ENCODE measurements at places on chromosomes 5 and 9. TPM values are rescaled to one million over a fixed set of nuclear protein-coding genes. Genes with fewer than 3 reads are reported as not detected.

DNA sequence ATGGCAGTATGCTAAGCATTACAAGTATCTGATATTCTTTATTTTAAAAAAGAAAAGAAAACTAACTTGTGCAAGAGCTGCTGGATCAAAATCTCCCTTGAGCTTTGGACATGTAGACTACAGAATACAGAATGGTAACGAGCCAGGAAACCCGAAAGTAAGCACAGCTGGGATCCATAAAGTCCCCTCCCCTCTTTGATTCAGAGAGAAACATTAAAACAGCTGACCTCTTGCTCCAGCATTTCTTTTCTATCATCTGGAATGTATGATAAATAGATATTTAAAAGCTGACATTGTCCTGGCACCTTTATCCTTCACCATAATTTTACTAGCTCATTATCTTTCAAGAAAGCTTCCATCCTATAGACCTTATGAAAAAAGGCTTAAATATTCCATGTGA is 28.2 kb upstream of the LPAR1 start:
- H3K4me1 ChIP-seq, result no peaks in the 10 kb centered on the region
- no peak overlapping the region for H3K27ac ChIP-seq
- no peak for DNase-seq
- no peaks in the 10 kb centered on the region for H3K36me3 ChIP-seq
- no peak overlapping the region for H3K4me3 ChIP-seq

GRCh38 chr5:151781201-151781600 is 9.4 kb downstream of the G3BP1 start:
- DNase-seq, result no peak
- H3K4me3 ChIP-seq, result no peak overlapping the region
- no peak overlapping the region for H3K27ac ChIP-seq
- H3K4me1 ChIP-seq, result peaks cover 45% of the 10 kb centered on the region
- H3K27me3 ChIP-seq, result no peaks in the 10 kb centered on the region

GRCh38 chr5:94702729-94703128 is 84.3 kb downstream of the SLF1 start:
- peaks cover 44% of the 10 kb centered on the region for H3K4me1 ChIP-seq
- H3K36me3 ChIP-seq, result peaks cover 13% of the 10 kb centered on the region
- no peak overlapping the region for H3K27ac ChIP-seq
- no peak for DNase-seq
- H3K27me3 ChIP-seq, result no peaks in the 10 kb centered on the region

- H3K36me3 ChIP-seq, result no peaks in the 10 kb centered on the region
- DNase-seq, result no peak
- no peaks in the 10 kb centered on the region for H3K4me1 ChIP-seq
- peaks cover 52% of the 10 kb centered on the region for H3K27me3 ChIP-seq
- no peak overlapping the region for H3K4me3 ChIP-seq
Observed at GRCh38 chr5:78765116-78765515, 116.5 kb upstream of the LHFPL2 start.

DNA sequence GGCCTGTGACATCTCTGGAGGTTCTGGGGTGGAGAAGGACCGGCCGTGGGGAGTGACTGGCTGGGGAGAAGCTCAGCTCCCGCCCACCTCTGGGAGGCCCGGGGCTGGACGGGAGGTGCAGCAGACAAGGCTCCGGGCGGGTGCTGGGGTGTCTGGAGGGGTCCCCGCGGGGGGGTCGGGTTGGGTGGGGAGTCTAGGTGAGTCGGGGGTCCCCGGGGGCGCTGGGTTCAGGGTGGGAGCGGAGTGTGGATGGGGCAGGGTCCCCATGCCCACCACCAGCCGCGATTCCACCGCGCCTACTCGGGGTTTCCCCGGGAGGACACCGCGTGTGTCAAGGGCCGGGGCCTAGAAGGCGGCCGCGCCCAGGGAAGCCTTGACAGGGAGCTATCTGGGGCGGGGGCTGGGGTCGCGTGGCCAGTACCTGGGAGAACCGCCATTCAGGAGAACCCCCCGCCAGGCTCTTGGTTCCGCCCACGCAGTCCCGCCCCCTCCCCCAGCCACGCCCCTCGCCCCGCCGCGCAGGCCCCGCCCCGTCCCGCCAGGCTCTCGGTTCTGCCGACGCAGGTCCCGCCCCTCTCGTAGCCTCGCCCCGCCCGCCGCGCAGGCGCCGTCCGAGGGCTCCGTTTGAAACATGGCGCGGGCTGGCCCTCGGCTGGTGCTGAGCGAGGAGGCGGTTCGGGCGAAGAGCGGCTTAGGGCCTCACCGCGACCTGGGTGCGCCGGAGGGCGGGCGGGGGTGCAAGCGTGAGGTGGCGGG is at the start of gene CEP72:
TSS of gene CEP72 (plus strand) at position 610 of the 756 bp plus-strand sequence. CDS start at position 632, 22 bp downstream.
- peak within 1 kb of the TSS; percentile 83 for H3K4me3 ChIP-seq
- peaks cover 6% of the 10 kb centered on the region for H3K27me3 ChIP-seq
- DNase-seq, result peak; percentile 93
- peak within 1 kb of the TSS; percentile 91 for H3K27ac ChIP-seq

DNA sequence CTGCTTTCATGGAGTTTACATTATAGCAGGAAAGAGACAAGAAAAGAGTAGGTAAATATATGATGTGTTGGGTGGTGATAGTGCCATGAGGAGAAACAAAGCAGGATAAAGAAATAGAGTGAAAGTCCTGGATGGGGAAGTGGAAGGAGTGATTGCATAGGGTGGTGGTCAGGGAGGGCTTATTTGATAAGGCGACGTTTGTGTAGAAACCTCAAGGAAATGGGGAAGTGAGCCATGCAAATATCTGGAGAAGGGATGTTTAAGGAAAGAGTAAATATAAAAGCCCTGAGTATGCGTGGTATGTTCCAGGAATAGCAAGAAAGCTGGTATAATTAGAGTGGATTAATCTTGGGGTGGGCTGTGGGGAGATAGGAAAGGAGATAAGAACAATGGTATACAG is 134.7 kb upstream of the SV2C start:
- no peak overlapping the region for H3K4me3 ChIP-seq
- peaks cover 16% of the 10 kb centered on the region for H3K27me3 ChIP-seq
- H3K4me1 ChIP-seq, result no peaks in the 10 kb centered on the region
- no peak for DNase-seq
- H3K27ac ChIP-seq, result no peak overlapping the region

DNA sequence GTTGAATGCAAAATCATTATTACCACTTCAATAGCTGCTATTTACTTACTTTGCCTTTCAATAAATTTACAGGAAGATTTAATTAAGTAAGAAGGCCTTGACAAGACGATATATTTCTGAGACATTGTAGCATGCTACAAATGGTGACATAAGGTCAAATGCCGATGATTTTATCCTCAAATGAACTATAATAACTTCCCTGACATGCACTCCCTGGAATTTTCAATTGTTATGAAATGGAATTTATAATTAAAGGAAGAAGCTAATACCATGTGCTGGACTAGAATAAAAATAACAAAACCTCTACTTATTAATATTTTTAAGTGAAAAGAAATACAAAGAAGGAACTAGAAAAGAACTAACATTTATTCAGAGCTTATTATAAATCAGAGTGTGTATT is 30.2 kb upstream of the ITGA1 start:
- no peaks in the 10 kb centered on the region for H3K27me3 ChIP-seq
- DNase-seq, result no peak
- H3K4me3 ChIP-seq, result no peak overlapping the region

DNA sequence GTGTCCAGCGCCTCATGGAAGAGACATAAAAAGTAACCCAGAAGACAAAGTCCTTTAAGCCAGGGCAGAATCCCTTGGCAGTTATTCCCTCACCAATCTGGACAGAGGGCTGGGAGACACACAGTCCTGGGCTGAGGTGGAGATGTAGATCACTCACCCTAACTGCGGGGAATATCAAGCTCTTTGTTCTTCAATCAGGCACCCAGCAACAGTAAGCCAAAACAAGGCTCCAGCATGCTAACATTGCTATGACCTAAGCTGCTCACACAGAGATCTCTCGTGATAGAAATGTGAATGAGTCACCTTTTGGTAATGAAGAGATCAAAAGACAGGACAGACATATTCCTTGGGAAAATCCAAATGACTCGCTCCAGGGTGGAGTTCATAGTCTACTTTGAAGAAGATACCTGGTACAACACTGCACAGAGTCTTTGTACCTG is 101.3 kb downstream of the FBN2 start:
- no peaks in the 10 kb centered on the region for H3K27me3 ChIP-seq
- H3K36me3 ChIP-seq, result no peaks in the 10 kb centered on the region
- no peaks in the 10 kb centered on the region for H3K4me1 ChIP-seq
- no peak overlapping the region for H3K4me3 ChIP-seq
- H3K27ac ChIP-seq, result no peak overlapping the region
- DNase-seq, result no peak

- no peak overlapping the region for H3K4me3 ChIP-seq
- no peaks in the 10 kb centered on the region for H3K36me3 ChIP-seq
- H3K27me3 ChIP-seq, result no peaks in the 10 kb centered on the region
- no peak for DNase-seq
- no peak overlapping the region for H3K27ac ChIP-seq
Observed at GRCh38 chr5:55520117-55520839, 14.5 kb downstream of the PLPP1 start.

GRCh38 chr9:108545436-108545835 is 310.4 kb downstream of the ACTL7B start:
- no peaks in the 10 kb centered on the region for H3K4me1 ChIP-seq
- H3K27me3 ChIP-seq, result peaks cover 63% of the 10 kb centered on the region
- no peak overlapping the region for H3K27ac ChIP-seq
- H3K36me3 ChIP-seq, result no peaks in the 10 kb centered on the region

GRCh38 chr5:35303152-35303551 is 72.9 kb upstream of the PRLR start:
- no peak overlapping the region for H3K27ac ChIP-seq
- H3K4me1 ChIP-seq, result peaks cover 10% of the 10 kb centered on the region

- H3K27me3 ChIP-seq, result no peaks in the 10 kb centered on the region
- H3K4me1 ChIP-seq, result no peaks in the 10 kb centered on the region
- H3K27ac ChIP-seq, result no peak overlapping the region
Observed at GRCh38 chr5:5042806-5043205, 97.3 kb upstream of the ADAMTS16 start.

DNA sequence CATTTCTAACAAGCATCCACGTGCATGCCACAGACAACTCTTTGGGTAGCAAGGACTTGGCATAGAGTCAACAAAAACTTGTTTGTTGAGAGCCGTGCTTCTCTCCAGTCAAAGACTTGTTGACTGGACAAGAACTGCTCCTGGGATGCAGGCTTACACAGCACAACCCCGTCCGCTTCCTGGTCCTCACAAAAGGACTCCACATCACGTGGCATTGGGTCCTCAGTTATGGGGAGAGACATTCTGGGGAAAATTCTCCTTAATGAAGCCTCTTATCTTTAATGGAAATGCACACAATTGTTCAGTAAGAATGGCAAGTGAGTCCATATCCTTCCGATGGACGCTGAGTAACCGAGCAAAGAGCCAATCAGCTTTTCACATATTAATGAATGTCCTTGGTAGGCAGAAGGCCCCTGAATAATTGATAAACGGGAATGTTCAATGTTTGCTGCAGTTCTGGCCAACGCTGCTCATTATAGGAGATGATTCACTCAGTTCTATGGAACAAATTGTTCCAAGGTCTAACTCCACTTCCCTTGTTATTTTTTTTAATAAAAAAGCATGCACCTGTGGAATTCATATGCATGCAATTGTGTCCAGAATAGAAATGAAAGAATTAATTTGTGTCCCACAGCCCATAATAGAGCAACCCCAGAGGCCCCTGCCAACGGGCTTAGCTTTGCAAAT is 97.0 kb upstream of the ZNF366 start:
- no peak overlapping the region for H3K27ac ChIP-seq
- peaks cover 19% of the 10 kb centered on the region for H3K27me3 ChIP-seq
- no peak for DNase-seq
- H3K4me3 ChIP-seq, result no peak overlapping the region
- H3K4me1 ChIP-seq, result no peaks in the 10 kb centered on the region

GRCh38 chr5:111865356-111865755 is 108.4 kb upstream of the NREP start:
- no peak overlapping the region for H3K27ac ChIP-seq
- H3K4me3 ChIP-seq, result no peak overlapping the region
- H3K36me3 ChIP-seq, result no peaks in the 10 kb centered on the region
- H3K4me1 ChIP-seq, result peaks cover 1% of the 10 kb centered on the region
- no peak for DNase-seq
- H3K27me3 ChIP-seq, result peaks cover 5% of the 10 kb centered on the region

- no peak overlapping the region for H3K27ac ChIP-seq
- H3K4me3 ChIP-seq, result no peak overlapping the region
- no peak for DNase-seq
- H3K4me1 ChIP-seq, result peaks cover 8% of the 10 kb centered on the region
Observed at GRCh38 chr5:134594797-134595457, 37.7 kb downstream of the SAR1B start.

DNA sequence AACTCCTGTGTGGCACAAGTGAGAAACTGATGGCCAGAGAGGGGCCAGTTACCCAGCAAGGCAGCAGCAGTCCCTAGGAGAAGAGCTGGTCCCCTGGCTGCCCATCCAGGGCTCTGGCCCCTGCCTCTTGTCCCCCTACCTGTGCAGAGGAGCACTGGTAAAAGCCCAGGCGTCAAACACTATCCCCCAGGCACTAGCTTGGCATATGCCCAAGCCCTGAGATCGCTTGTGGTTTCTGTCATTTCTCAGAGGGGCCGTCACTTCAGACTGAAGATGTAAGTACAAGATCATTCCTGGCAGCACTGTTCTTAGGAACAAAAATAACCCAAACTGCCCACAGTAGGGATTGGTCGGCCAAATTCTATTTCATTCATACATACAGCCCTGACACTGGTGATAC is 53.9 kb downstream of the COL15A1 start:
- no peak overlapping the region for H3K27ac ChIP-seq
- no peak for DNase-seq
- H3K4me3 ChIP-seq, result no peak overlapping the region
- H3K4me1 ChIP-seq, result peaks cover 7% of the 10 kb centered on the region
- H3K36me3 ChIP-seq, result no peaks in the 10 kb centered on the region

DNA sequence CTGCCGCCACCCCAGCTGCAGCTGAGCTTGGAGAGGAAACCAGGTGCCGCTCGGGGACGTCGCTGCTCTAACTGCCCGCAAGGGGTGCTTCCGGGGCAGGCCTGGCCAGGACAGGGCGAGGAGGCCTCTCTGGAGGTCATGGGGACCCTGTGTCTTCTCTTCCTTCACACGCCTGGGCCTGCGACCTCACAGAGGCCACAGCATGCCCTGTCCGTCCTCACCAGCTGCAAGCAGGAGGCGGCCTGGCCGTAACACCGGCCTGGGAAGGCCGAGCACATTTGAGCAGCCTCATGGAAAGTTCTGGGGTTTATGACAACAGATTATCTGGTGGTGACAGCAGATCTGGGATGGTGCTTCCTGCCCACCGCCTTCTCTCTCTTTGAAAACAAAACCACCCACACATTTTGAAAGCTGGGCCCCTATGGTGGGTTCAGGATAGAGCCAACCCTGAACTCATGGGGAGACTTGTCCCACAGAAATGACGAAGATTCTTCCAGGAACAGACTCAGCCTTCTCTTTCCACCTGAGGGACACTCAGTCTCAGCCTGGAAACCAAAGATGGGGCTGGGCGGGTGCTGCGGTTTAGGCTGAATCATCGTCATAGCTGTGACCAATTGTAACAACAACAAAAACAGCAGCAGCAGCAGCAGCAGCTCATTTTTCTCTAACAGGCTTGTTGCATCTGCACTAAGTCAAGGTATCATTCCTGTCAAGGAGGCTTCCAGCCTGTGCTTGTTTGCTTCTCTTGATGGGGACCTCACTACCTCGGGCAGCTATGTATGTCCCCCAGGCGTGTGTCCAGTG is 99.6 kb upstream of the RAPGEF1 start:
- H3K36me3 ChIP-seq, result no peaks in the 10 kb centered on the region
- peaks cover 7% of the 10 kb centered on the region for H3K27me3 ChIP-seq
- H3K4me1 ChIP-seq, result peaks cover 6% of the 10 kb centered on the region
- no peak for DNase-seq
- no peak overlapping the region for H3K27ac ChIP-seq

Gene MLANA
- not detected for total RNA-seq

Gene LEAP2
- total RNA-seq, result 2.0 TPM

Gene GNA14
- 0.14 TPM for total RNA-seq

Gene IFNA5
- not detected for total RNA-seq

Gene PLAC8L1
- 2.0 TPM for total RNA-seq

Gene ZNF608
- 148 TPM for total RNA-seq

Gene GPRIN1
- total RNA-seq, result 5.9 TPM

Data from progenitor cell of endocrine pancreas (in vitro differentiated cells).